Left forelimb (tissue), 1 donor: ENCODE measurements at places on chromosomes 7 and 10.

DNA sequence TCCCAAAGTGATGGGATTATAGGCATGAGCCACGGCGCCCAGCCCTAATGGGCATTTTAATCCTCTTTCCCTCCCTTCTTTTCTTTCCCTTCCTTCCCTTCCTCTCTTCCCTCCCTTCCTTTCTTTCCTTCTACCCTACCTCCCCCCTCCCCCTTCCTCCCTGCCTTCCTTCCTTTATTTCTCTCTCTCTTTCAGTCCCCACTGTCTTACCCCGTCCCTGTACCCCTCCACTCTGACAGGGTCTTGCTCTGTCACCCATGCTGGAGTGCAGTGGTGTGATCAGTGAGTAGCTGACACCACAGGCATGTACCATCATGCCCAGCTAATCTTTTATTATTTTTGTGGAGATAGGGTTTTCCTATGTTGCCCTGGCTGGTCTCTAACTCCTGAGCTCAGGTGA lies 24.2 kb downstream of the LCOR start:
- no peak for DNase-seq

GRCh38 chr10:36114141-36114540 lies 472.0 kb upstream of the FZD8 start:
- no peak for DNase-seq

DNA sequence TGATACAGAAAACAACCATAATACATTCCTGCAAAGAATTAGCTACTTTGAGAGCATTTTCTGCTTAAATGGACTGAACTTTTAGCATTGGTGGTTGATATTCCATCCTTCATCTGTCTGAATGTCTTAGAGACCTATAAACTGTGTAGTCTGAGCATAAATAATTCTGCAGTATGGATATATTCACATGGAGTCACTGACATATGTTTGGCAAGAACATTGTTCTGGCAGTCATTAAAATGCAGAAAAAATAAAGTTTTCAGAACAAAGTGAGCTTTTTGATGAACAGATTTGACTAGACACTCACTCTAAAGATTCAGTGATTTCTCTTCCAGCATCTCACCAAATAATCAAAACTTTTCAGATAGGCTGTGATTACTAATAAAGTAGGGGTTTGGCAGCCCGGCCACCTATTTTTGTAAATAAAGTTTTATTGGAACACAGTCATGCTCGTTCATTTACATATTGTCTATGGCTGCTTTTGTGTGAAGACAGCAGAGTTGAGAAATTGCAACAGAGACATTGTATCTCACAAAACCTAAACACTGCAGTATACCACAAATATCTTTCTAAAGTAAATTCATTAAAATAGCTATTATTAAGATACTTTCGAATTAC lies 44.1 kb upstream of the RAPGEF5 start:
- DNase-seq, result no peak

DNA sequence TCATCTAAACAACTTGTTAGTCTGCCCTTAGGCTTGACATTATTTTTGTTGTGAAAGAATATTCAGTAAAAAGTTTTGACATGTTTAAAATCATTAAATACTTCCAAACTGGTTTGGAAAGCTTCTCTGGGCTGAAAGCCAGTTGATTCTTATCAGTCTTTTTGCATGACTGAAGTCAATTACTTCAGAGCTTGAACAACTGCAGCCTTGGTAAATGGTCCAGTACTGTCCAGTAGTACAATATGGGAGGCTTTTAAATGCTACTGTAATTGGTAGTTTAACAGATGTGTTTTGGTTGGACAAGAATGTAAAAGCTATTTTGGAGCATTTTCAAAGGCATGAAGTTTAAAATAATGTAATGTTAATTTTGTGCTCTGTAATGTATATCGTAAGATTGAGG lies 103.4 kb downstream of the SDK1 start:
- no peak for DNase-seq

DNA sequence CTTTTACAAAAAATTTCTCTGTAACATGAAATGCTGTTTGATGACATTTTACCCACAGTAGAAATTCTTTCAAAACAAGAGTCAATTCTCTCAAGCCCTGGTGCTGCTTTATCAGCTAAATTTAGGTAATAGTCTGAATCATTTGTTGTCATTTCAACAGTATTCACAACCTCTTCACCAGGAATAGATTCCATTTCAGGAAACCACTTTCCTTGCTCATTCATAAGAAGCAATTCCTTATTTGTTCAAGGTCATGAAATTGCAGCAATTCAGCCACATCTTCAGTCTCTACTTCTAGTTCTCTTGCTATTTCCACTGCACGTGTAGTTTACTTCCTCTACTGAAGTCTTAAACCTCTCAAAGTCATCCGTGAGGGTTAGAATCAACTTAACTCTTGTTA lies 14.1 kb downstream of the STAG3 start:
- DNase-seq, result no peak

DNA sequence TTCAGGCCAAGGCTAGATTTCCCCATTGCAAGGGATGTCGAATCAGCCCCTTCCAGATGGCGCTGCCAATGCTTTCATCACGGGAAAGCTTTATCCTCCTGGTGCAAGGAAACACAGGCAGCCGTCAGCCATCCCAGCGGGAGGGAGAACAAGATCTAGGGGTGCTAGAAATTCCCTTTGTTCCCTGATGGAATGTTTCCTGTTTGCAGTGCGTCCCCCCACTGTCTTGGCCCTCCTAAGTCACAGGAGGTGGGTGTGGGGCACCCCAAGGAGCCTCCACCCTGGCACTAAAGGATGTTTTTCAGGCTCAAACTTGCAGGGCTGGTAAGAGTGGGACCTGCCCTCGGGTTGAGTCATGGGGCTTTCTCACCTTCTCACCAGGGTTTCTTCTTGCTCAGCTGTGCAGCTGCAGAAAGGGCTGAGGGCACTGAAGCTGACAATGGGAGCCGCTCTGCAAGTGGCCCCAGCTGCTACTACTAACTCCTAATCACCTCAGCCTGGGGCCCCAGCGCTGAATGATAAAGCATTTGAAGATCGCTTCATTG lies 103.6 kb downstream of the PRPF18 start:
- no peak for DNase-seq

DNA sequence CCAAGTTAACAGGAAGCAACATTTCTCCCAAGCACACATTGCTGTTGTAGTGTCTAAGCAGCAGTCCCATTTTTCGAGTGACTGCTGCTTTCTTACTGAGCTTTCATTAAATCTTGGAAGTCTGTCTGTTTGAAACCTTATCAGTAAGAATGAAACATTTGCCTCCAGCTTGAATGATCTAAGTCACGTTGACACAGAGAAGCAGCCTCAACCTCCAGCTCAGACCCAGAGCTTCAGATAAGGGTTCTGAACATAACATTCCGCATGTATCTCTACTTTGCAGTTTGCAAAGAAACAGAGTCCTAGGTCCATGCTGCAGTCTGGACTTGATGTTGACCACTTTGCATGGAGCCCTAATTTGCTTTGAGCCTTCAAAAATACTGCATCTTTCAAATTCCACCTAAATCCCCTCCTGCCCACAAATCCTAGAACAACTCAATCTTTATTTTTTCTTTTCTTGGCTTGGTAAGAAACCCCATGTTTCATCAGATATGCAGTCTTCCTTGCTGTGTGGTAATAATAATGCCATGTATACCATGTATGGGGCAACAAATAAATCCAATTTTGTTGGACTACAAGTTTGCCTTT lies 698.7 kb upstream of the IGFBP3 start:
- DNase-seq, result no peak

DNA sequence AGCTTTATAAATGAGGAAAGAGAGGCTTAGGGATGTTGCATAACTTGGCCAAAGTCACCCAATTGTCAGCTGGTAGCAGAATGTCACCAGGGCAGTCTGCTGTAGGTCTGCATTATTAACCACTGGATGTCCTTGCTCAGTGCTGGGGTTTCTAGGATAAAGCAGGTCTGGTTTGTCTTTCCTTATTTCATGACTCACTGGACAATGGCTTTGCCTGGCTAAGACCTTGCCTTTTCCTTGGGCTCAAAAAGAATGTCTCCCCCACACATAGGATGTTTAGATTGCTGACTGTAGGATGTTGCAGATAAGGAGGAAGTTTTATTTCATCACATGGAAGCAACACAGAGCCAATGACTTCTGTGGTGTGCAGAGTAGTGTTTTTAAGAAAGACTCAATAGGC lies 29.4 kb downstream of the WDFY4 start:
- DNase-seq, result no peak

DNA sequence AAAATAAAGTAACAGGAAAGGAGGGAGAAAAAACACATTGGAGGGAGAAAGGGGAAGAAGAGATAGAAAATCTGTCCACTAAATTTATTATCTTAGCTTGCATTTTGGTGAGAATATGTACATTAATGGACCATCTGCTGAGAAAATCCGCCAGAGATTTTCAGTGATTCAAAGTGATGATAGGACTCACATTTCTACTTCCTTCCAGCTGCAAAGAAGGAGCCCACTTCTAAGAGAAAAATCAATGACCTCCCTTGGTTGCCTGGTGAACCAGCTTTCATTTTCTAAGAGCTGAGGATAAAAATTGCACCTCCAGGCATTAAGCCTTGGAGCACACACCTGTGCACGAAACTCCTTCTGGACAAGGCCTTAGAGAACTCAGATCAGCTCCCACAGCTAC lies 404.3 kb downstream of the SFMBT2 start:
- no peak for DNase-seq

DNA sequence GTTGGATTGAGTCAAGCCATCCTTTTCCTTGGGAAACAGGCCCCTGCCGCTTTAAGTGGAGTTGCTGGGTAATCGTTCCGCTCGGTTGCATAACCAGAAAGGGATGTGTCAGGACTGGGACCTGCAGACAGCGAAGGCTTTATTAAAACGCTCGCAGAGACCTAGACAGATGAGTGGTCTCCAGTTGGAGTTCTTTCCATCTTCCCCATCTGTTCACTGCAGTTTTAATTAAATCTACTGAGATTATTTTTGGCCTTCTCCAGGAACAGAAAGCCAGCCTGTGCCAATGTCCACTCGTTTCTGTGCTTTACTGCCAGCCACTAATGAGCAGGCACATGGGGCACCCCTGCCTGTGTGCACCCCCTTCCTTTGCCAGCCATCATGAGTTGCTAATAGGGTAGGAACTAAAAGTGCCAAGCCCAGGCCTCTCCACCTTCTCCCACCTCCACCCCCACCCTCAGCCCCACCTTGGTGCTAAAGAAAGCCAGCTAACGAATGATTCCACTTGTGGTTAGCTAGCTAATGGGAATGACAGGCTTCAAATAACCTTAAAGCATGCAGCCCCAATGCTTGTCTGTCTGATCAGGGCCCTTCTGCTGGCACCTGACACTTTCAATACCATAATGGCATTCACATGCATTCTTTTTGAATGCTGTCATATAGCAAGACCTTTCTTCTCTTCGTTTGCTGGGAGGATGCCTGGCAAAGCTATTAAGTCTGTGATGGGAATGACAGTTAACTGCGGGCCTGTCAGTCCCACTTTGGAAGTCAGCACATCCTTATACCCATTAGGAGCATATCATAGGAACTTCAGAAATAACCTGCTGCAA lies 556.8 kb upstream of the GALNT17 start:
- no peak for DNase-seq

DNA sequence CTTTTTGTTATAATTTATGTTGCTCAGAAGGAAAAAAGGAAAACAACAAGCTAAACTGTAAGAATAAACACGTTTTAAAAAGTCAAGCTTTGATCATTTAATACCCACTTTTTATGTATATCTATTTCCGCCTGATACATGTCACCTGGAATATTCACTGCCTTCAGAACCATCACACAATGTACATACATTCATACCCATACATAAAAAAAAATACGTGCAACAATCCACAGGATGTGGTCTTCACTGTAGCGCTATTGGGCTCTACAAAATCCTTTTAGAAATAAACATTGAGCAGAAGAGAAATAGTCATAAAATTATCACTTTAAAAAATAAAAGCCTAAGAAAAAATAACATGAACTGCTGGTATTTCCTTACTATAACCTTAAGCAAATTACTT lies 1078.9 kb upstream of the LRRTM3 start:
- DNase-seq, result no peak

DNA sequence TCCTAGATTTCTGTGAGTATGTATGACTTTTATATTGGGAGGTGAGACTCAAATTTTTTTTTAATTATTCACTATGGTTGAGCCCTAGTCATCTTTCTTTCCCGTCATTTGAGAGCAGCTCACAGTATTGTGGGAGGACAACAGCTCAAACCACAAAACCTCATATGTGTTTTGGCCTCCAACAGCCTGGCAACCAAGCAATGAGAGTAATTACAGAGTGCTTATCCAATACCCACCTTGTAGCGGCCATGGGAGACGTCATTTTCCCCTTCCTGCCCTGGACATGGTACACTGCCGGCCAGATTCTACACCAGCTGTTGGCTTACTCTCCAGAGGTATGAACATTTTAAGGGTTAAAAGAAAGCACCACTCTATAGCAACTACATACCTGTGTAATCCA lies 49.1 kb downstream of the DOCK4 start:
- no peak for DNase-seq

GRCh38 chr7:72336632-72337389 lies 75.3 kb downstream of the CALN1 start:
- no peak for DNase-seq

DNA sequence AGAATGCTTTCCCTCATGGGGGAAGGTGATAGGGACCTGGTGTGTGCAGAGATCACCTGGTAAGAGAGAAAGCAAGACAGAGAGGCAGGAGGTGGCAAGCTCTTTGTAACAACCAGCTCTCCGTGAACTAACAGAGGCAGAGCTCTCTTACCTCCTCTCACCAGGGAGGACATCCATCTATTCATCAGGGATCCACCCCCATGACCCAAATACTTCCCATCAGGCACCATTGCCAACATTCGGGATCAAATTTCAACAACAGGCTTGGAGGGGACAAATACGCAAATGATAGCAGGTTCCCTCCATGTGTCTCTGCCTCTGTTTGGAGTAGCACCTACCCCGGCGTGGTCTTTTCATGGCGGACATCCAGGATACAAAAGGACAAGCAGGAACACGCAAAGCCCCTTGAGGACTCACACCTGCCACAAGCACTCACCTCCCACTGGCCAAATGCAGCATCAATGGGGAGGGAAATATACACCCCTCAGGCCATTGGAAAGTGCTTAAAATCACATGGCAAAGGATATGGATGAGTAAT lies 431.2 kb upstream of the AUTS2 start:
- DNase-seq, result no peak

GRCh38 chr10:10798102-10798863 lies 219.4 kb upstream of the CELF2 start:
- peak; percentile 74 for DNase-seq

GRCh38 chr10:97888641-97889262 lies 39.1 kb downstream of the GOLGA7B start:
- DNase-seq, result no peak

DNA sequence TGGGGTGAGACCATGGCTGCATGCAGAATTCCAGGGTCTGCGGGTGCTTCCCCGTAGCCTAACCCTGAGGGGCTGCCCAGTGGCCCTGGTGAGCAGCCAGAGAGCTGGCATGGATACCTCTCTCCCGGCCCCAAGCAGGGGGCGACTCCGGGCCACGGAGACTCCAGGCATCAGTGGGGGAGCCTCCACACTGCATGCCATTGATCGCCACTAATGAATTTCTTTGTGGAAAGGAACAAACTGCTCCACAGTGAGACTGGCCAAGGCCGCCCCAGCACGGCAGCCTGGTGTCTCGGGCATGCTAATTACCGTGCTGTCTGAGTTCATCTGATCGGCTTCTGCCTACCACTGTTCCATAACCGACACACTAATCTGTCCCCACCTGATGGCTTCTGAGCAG lies 184.4 kb downstream of the GRID1 start:
- DNase-seq, result peak; percentile 18
